Frontal cortex (tissue), 4 donors: ENCODE measurements at places on chromosomes 5 and 9. TPM values are rescaled to one million over a fixed set of nuclear protein-coding genes. Genes with fewer than 3 reads are reported as not detected.

Gene PCDHGA3
- 4.1 TPM for total RNA-seq

Gene ARSI
- total RNA-seq = 0.41 TPM

Gene FAM114A2
- total RNA-seq = 21.2 TPM

Gene CNTNAP3B
- total RNA-seq = 35.9 TPM

Gene GHR
- total RNA-seq = 1.6 TPM

Gene ECSCR
- 4.9 TPM for total RNA-seq

Gene COL5A1
- 2.9 TPM for total RNA-seq

Gene CCDC192
- not detected for total RNA-seq

Gene INSL6
- not detected for total RNA-seq

Gene SHC3
- total RNA-seq = 49.3 TPM

Gene PALM2AKAP2
- total RNA-seq = 4.1 TPM

- DNase-seq = no peak
Measured at GRCh38 chr9:78613006-78613405, 316.1 kb downstream of the PSAT1 start.

GRCh38 chr9:129126749-129127618 lies 15.8 kb downstream of the PTPA start:
- no peak for DNase-seq

DNA sequence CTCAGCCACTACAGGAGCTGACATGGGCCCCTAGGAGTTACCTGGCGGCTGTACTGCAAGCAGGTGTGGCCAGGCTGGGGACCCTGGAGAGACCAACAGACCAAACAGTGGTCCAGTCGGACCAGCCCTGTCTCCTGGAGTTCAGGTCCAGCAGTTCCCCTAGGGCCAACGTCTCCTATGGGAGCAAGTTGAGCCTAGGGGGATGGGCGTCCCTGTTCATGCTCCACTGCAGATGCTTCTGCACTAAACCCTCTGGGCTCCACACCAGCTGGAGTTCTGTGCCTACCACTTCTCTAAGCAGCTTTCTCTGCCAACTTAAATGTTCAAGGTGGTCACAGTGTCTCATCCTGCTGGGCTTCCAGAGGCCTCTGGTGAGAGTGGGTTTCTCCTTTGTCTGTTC lies 20.6 kb upstream of the OMD start:
- DNase-seq = no peak

DNA sequence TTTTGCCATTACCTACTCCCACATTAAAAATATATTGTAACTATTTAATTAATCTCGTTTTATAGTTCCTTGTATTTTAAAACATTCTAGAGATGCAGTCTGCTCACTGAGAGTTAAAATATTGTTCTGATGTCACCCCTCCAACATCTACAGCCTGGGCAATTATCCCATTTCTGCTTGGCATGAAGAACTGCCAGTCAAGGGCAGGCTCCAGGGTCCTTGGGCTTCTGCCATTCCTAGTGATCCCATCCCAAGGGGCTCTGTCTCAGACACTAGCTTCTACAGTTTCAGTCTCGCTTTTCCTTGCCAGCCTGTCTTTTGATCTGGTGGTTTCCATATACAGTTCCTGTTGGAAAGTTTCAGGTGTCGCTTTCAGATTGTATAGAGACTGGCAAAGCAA lies 287.2 kb downstream of the TMEM232 start:
- no peak for DNase-seq

DNA sequence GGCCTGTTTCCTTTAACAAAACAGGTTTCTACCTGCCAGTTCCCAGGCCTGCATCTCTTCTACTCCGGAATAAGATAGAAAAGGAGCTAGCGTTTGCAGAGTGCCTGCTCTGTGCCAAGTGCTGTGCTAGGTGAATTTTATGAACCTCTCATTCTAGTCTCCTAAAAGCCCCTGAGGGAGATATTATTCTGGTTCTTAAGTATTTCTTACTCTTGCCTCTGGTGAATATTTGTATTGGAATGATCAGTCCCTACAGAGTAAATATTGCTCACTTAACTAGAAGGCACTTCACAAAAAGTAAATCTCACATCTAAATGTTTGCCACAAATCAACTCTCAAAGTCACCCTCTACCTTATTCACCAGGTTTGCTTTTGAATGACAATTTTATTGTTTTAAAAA lies 227.1 kb downstream of the AUH start:
- no peak for DNase-seq

DNA sequence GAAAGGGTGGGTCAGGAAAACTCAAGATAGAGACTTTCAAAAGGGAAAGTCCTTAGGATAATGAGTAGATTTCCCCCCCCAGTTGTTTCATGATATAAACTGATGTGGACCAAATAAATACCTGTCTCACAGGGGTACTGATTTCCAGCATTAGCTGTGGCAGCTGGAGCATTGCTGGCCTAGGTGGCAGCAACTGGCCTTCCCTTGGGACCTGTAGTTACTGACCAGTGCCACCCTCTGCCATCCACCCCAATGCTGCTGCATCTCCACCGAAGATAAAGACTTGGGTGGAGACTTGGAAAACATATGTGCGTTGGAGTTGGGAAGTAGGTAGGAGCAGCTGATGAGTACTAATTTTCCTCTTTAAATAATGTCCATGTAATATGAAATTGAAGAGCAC lies 71.8 kb downstream of the SYK start:
- no peak for DNase-seq

GRCh38 chr5:132417010-132417439 lies 47.5 kb downstream of the SLC22A5 start:
- DNase-seq = no peak

DNA sequence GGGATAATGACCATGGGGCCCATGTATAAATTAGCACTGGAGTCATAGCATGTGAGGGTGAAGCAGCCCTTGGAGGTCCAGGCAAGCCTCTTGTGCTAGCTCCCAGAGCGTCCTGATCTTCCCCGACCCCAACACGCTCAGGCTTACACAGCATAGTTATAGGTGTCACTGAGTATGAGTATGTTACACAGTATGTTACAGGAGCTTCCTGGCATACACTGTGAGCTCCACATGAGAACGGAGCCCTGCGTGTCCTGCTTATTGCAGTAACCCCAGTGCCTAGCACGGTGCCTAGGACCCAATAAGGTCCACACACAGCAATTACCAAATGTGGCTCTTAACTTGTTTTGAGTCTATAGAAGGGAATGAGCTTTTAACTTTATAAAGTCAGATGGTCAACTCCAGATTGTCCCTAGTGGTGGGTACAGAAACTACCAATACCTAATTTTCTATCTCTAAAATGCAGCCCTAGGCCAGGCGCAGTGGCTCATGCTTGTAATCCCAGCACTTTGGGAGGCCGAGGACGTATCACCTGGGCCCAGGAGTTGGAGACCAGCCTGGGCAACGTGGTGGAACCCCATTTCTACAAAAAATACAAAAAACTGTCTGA lies 64.1 kb downstream of the PLAC8L1 start:
- DNase-seq = no peak
